ENCODE measurements at places on chromosomes 11 and 22.
A peak's percentile ranks its signal among the peaks of the same experiment; 100 is the strongest.

- no peak for DNase-seq
Measured at GRCh38 chr22:49969751-49970527, 9.4 kb downstream of the PIM3 start.

- no peak for DNase-seq
Measured at GRCh38 chr11:35380603-35381002, 38.8 kb downstream of the SLC1A2 start.

- DNase-seq: peak; percentile 22
Measured at GRCh38 chr22:42180349-42180842, 49.8 kb upstream of the CYP2D6 start.

DNA sequence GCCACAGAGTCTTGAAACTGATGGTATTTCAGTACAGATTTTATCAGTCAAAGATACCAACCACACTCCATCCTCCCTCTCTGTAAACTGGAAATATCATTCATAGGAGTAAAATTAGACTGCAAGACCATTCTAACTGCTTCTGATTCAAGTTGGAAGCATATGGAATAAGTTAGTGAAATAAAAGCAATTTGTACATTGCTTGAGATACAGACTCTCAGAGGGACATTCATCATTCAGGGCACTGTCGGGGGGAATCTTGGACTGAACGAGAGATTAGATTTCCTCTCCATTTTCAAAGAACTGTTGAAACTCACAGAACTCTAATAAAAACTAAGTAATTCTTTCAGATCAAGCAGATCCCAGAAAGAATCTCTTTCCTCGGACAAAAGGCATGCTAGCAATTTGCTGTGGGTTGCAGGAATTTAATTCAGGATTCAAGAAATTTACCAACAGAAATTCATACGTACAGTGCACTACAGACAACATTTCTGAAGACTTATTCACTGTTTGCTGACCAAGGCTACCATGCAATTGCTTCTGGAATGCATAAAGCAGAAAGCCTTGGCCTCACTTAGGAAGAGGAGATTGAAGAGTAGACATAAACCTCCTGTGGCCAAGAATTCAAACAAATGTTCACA lies 34.1 kb downstream of the PAMR1 start:
- no peak for DNase-seq

GRCh38 chr11:68939583-68940555 lies 36.2 kb downstream of the IGHMBP2 start:
- no peak for DNase-seq

DNA sequence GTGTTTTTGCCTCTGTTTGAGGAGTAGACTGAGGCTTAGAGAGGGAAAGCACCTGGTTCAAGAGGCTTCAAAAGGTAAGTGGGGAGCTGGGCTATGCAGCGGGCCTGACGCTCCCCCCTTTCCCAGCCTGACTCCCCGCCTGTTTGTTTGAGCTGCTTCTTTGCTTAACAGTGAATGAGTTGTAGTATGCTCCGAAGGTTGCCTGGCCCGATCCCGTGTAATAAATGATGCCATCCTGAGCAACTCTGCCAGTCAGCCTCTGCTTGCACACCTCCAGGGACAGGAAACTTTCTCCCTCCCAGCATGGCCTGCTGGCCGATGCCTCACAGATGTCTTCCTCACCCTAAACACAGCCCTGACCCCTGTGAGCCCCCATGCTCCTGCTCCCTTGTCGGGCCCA lies 45.5 kb upstream of the TTLL12 start:
- no peak for DNase-seq

DNA sequence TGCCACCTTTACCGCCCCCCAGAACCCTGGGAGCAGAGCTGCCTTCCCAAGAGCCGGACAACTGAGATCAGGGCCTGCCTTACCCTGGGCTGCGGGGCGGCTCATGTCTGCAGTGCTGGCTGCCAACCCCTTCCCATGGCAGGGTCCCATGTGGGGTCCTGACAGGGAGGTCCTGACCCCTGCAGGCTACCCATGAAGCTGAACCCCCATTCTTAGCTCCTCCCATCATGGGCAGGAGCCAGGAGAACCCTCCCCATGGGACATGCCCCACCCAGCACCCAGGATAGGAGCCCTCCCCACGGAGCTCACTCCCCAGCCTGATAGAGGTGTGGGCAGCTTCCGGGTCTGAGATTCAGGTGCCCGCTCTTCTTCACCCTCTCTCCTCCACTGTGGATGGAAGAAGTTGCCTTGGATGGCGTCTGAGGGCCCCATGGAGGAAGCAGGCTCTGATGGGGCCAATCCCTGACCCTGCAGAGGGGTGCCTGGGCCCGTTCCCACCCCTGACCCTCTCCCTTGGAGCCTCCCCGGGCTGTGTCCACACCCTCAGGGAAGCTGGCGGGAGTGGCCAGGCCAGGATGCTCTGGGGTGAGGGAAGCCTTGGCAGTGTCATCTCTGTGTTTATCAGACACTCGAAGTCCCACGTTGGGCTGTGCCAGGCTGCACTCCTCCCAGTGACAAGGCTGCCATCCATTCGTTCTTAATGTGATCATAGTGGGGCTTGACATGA lies 1508.2 kb downstream of the BRD1 start:
- DNase-seq: no peak

DNA sequence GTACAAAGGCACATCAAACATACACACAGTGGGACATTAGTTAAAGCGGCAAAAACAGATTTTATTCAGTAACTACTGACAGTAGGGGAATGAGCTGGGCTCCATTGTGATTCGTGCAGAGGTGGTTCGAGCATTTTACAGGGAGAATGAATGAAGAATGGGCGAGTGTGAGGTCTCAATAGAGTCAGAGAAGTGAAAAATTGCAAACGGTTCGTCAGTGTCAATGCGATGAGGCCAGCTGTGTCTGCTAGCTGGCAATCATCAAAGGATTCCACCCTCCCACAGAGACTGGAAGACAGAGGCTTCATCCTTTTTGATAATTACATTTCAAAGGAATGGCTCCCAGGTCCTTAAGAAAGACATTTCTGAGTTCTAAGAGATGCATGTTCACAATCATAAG lies 17.4 kb downstream of the OR4D9 start:
- DNase-seq: no peak

DNA sequence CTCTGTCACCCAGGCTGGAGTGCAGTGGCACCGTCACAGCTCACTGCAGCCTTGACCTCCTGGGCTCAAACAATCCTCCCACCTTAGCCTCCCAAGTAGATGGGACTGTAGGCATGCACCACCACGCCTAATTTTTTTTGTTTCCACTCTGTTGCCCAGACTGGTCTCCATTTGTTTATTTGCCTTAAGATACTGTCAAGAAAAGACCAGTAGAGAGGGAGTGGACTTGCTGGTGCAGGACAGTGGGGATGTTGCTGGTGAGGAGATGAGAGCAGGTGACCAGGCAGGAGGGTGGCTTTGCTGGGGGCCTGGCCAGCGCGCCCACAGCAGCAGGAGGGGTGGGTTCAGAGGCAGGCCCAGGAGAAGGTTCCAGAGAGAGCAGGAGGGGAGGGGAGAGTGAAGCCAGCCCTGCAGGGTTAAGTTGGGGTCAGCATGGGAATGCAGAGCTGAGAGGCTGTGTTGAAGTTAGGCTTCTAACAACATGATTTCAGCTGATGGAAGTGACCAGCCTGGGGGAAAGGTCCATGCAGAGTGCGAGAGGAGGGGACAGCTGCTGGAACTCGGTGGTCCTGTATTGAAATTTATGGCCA lies 35.8 kb downstream of the NADSYN1 start:
- no peak for DNase-seq

DNA sequence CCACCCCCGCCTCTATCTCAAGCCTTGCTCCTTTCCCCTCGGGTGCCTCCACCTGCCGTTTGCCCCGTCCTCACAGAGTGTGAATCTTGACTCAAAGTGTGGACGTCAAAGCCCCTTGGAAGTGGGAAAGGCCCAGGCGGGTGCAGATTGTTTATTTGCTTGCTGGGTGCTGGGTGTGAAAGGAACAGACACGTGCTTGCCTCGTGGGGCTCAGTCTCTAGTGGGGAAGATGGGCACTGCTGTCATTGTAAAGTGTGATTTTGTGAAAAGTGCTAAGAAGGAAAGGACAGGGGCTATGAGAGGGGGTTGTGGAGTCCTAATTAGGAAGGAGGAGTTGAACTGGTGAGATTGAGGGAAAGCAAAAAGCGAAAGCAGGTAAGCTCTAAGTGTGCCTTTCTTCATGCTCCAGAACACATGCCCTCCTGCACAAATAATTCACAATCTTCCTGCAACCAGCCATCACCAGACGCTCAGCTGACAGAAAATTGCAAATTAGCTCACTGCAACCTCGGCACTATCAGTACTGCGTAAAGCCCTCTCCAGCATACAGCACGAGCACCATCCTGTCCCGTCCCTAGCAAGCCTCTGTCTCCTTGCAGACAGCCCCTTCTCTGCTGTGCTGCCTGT lies 9.7 kb upstream of the GCAT start:
- DNase-seq: no peak

- DNase-seq: no peak
Measured at GRCh38 chr11:68933605-68934320, 30.1 kb downstream of the IGHMBP2 start.

DNA sequence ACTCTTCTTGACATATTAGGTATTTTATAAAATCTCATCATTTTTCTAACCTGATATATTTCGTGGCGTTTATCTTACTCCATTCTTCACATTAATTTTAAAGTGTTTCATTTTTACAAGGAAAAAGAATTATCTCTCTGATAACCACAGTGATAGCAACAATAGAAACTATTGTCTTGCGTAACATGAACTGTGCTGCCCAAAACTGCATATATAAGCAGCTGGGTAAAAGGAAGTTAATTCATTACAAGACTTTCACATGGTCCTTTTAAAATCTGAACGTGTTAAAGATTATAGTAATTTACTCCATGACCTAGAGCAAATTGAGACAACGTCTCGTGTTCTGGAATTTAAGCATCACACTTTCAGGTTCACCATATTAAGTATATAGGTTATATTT lies 210.4 kb upstream of the GRIA4 start:
- DNase-seq: no peak

DNA sequence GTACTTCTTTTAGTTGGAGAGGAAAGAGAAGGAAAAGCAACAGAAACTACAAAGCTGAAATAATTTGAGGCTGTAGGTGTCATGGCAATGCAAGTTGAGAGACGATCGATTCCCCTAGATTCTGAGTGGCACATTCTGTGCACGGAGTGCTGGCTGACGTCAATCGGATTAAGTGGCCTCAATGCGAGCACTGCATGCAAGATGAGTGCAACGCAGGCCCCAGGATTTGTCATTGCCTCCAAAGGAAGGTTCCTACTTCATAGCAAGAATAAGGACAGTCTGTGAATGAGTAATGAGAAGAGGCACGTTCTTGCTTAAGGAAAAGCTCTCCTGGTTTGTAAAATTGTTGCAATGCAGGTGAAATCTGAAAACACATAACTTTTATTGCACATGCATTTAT lies 892.4 kb downstream of the KCNA4 start:
- DNase-seq: no peak

DNA sequence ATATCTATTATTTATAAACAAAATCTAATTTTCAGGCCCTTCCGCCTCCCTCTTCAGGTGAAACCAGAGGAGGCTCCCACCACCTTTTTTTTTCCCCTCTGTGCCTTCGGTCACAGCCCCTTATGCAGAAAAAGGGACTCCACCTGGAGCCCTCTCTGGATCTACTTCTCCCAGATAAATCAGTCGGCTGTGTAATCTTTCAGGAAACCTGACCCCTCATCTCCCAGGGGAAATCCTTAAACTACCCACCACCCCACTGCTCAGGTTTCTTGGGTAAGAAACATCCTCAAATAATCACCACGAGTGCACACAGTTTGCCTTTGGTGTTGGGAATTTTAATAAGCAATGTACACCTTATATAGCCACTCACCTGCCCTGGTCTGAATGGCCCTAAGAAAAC lies 104.2 kb downstream of the NAV2 start:
- DNase-seq: no peak

DNA sequence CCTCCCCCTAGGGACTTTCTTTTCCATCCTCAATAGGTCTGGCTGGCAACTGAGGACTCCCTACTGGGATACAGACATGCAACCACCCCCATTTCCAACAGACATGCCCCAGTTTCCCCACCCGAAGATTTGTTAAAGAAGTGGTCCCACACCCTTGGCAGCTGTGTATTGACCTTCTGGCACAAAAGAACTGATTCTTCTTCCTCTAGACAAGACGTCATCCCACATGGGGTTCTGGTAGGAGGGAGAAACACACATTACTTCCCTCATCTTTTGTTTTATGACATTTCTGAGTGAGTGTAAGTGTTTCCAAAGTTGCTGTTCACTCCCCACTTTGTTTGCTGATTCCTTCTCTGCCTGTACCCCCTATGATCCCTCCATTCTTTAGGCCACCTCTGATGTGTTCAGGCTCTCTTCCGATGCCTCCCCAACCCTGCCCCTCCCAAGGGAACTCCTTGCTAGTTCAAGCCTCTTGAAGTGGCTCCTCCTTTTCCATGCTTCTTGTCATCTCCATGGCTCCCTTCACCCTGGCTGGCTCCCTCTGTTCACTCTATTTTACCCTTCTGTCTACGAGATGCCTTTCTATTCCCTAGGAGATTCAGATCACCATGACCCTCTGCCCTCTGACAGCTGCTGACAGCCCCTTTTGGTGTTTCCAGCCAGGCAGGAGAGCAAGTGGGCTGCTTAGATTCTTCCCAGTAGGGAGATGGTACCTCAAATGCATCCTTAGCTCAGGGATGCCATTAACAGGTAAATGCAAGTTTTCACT lies 4.3 kb downstream of the KIRREL3 start:
- no peak for DNase-seq

Measured in activated T-helper 2 cell treated with anti-CD3 and anti-CD28 coated beads, Interferon-gamma antibody, Interleukin-2, Interleukin-4, amounts not matched to agents 10 μg/mL and 5 μg/mL and 100 μg/mL, durations not matched to agents 14 hours and 24 hours and 36 hours (primary cell).